ENCODE measurements at places on chromosomes 4 and X. TPM values are rescaled to one million over a fixed set of nuclear protein-coding genes. Genes with fewer than 3 reads are reported as not detected.
A peak's percentile ranks its signal among the peaks of the same experiment; 100 is the strongest.

The BMP15 gene
- not detected for total RNA-seq

GRCh38 chr4:18932730-18933339 is 911.3 kb upstream of the LCORL start:
- no peak for DNase-seq

DNA sequence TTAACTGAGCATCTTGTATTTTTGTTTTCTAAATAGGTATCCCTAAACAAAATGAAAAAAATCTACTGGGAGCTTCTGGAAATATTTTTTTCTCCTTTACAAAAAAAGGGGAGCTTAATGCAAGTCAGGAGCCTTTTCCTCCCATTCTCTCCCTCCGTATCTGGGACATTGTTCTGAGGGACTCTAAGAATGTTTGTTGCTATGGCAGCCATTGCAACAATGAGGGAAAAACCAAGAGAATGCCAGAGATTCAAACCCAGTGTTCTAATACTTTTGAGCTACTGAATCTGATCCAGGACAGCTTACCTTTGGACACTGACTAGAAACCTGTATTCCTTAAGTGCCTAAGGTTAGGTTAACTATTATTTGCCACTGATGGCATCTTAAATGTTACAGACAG is 485.7 kb upstream of the HS3ST1 start:
- no peak for DNase-seq

- no peak for DNase-seq
Observed at GRCh38 chr4:146398896-146399445, 122.8 kb downstream of the SLC10A7 start.

DNA sequence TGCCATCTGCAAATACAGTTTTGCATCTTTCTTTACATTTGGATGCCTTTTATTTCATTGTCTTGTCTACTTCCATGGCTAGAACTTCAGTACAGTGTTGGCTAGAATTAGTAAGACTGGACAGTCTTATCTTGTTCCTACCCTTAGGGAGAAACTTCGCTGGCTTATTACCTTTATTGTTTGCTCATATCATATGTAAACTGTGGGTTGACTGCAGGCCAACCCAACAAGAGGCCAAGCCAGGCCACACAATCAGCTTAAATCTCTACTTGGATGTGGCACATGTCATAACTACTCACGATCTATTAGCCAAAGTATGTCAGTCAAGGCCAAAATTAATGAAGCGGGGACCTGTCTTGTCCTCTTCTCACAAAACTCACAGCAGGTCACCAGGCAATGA is 144.1 kb downstream of the THOC2 start:
- no peak for DNase-seq

- DNase-seq, result peak; percentile 52
Observed at GRCh38 chrX:130975947-130976346, 72.9 kb upstream of the ENOX2 start.

Data from HT1080 (cell line).